ENCODE measurements at places on chromosomes 4 and X.

GRCh38 chr4:79987401-79987800 lies 85.6 kb downstream of the ANTXR2 start:
- DNase-seq, result no peak

DNA sequence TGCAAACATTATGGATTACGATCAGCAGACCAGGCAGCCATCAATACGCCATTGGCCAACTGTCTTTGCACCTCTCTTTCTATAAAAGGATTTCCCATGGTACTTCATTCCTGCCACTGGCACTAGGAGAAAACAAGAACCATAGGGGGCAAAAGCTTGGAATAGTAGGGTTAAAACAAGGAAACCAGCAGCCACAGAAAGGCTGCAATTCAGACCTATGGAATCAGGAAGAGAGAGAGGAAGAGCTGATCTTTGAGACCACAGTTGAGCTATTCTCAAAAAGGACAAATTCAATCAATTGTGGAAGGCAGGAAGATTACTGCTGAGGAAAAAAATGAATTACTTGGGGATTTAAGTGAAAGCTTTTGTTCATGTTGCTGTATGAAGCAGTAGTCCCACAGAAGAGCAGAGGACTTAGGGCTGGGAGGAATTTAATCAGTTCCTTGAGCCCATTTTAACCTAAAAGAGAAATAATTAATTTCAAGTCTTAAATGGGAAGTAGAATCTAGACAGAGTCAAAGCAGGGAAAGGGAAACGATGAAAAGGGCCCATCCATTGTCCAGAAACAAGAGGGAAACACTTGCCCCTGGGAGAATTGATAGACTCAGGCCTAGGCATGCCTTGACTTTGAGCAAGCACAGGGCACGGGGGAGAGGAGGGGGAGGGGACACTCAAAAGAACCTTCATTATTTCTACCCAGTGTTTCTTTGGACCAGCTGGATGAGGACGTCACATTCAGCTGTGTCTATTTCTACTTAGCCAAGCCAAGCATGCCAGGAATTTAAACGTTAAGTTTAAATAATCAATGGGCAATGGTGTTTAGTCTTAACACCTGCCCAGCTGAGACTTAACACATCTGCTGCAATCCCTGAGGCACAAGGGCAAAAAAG lies 50.7 kb downstream of the SCD5 start:
- DNase-seq, result peak; percentile 28

DNA sequence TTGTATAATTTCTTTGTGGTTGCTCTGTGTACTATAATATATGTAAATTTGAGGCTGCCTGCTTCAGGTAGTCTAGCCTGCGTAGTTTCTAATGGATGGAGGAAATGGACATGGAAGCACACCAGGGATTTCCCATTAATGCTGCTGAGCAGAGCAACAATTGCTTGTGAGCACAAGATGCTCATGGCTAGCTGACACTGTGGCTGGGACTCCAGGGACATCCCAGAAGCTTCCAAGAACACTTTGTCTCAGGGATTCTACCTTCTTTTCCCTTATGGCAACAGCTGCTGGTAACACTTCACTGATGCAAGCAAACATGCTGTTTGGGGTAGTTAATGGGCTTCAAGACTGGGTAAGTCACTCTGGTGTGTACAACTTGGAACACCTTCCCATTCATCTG lies 66.1 kb downstream of the TENT5D start:
- no peak for DNase-seq

- peak; percentile 34 for DNase-seq
These were observed 40.8 kb downstream of the HCCS start for GRCh38 chrX:11151799-11152559.

GRCh38 chr4:53635697-53636483 lies 44.6 kb upstream of the LNX1 start:
- no peak for DNase-seq

- DNase-seq, result no peak
These were observed 116.4 kb downstream of the AFF1 start for GRCh38 chr4:87051121-87051713.

DNA sequence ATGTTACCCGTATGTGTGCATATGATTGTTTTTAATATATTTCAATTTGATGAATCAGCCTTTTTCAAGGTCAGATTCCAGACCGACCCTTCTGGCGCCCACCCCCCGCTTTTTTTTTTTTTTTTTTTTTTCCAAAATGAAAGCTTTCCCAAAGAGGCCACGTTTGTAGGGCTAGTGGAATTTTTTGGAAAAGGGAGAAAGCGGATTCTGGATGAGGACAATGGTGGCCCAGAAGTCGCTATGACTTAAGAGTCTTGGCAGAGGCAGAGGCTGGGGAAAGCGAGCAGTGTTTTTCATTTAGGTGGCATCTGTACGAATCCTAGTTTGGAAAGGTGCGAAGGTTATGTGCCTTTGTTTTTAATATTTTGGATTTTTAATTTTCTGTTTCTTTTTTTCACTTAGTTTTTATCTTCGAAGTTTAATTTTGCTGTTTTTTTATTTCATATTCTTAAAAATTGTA lies 14.6 kb downstream of the NDUFB11 start:
- DNase-seq, result no peak

- DNase-seq, result no peak
These were observed 199.0 kb upstream of the DDX53 start for GRCh38 chrX:22800806-22801205.

DNA sequence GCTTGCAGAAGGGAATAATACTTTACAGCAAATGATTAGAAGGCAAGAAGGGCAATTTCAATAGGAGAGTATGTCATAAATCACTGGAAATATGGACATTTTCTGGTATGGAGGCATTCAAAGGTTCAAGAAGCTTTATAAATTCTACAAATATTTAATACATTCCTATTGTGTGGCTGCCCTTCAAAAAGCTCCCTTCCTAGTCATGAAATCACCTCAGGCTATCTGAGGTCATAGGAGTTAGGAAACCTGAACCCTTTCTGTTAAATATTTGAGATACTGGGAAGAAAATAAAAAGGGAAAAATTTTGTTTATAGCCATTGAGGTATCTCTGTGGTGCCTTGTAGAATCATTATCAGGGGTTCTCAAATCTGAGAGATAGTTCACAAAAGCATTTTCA lies 316.8 kb upstream of the EMCN start:
- DNase-seq, result no peak

GRCh38 chr4:70721747-70722146 lies at the start of gene RUFY3:
Gene RUFY3, plus strand, starts transcription at chr4:70721964. Its CDS starts 610 bp downstream, at chr4:70722574.
- peak; percentile 81 for DNase-seq

DNA sequence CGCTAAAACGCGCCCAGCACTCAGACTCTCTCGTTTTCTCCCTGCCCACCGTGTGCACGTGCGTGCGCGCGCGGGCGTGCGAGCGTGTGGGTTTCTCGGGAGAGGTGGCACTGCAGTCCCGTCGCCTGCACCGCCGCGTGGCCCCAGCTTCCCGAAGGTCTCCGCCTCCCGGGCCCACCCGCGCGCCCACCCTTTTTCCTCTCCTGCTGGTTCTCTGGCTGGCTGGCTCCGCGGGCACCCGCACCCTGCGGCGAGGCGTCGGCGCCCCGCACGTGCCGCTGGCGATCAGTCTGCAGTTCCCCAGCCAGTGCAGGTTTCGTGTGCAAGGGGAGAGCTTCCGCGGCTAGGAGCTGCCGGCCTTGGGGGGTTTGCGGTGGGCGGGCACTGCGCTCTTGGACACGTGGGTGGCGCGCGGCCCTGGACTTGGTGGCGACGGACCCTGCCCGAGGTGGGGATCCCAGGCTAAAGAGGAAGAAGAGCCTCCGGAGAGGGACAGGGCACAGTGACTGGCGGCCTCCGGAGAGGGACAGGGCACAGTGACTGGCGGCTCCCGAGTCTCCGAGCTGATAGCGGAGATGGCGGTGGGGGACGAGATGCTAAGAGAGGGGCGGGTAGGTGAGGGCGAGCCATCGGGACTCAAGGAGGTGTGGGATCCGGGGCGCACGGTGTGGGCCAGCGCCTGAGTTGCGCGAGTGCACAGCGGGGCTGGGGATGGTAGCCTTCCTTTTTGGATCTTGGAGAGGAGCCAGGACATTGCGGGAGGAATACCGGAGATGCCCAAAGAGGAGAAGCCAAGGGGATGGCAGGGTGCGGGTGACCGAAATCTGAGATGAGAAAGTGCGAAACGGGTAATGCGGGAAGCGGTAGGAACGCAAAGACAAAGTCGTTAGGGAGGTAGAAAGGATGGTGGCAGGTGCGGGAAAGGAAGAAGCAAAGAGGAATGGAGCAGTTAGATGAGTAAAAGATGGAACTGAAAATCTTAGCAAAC lies at the start of gene FAM184B:
Gene FAM184B, minus strand, starts transcription at position 322 of the 988 bp plus-strand sequence. CDS start 322 bp downstream, outside the sequence.
- no peak for DNase-seq

GRCh38 chr4:13483136-13483767 lies 888 bp downstream of the RAB28 start:
- no peak for DNase-seq

GRCh38 chr4:69888336-69888735 lies 28.4 kb upstream of the SULT1E1 start:
- DNase-seq, result no peak

- no peak for DNase-seq
These were observed 2.1 kb downstream of the BRWD3 start for GRCh38 chrX:80807606-80807991.

GRCh38 chr4:184287697-184288255 lies 70.1 kb upstream of the ENPP6 start:
- DNase-seq, result no peak

- no peak for DNase-seq
These were observed 48.0 kb upstream of the SPOCK3 start for GRCh38 chr4:167282171-167282864.
